ENCODE measurements at places on chromosomes 2 and 18. TPM values are rescaled to one million over a fixed set of nuclear protein-coding genes. Genes with fewer than 3 reads are reported as not detected.

Gene TMEM178A
- not detected for total RNA-seq

Gene TSPYL6
- not detected for total RNA-seq

Gene FBXO36
- total RNA-seq = 0.74 TPM

Gene SEH1L
- 72.9 TPM for total RNA-seq

Gene BCL11A
- not detected for total RNA-seq

Gene C1GALT1C1L
- not detected for total RNA-seq

Gene SLC9A2
- total RNA-seq = not detected

Gene RIT2
- not detected for total RNA-seq

Gene ZBTB7C
- 0.10 TPM for total RNA-seq

Gene SIGLEC15
- total RNA-seq = not detected

DNA sequence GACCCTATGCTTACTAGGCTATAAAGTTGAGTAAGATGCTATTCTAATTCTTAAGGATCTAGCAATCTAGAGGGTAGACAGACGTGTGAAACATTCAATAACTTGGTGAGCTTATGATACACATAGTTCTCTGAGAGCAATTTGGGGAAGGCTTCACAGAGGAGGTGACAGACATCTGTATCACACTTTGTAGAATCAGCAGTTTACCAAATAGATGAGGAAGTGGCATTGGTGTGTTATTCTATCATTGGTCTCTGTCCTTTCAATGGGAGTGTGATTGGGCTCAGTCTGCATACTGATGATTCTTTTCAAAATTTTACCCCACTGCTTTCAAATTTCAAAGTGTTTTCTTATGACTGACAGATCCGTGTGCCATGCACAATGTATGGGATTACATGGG, 47.0 kb upstream of the TMEM178A start:
- DNase-seq = no peak

GRCh38 chr2:197873293-197873701, 68.9 kb downstream of the PLCL1 start:
- DNase-seq = peak; percentile 50

GRCh38 chr18:25503567-25504081, 151.7 kb upstream of the ZNF521 start:
- DNase-seq = peak; percentile 62

DNA sequence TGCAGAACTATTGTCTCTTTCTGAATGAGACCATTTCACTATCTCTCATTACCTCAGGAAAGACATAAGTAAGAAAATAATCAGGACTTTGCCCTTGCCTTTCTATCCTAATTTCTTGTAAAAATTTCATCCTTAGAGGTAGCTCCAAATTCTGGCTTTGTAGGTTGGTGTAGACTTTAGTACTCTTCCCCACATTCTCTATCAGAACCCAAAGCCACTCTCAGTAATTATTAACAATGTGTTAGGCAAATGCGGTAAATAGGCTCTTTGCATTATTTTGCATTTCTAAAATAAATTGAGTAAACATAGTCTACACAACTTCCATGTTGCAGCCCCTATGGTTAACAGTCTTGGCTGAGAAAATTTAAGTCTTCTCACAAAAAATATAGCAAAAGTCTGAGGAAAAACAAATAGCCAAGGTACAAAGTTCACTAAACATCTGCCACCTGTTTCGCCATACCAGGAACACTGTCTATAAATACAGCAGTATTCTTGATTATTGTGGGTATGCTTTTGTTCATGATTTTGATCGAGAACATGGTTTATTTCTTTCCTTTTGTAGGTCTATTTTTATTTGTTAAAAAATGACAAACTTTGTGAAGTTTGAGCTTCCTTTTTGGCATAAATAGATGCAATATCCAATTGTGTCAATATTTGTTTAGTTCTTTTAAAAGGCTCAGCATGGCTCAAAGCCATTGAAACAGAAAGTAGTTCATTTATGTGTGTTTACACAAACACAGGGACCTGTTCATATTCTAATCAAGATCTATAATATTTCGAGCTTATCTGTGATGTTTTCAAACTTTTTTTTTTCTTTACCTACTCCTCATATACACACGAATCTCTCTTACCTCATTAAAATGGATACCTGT, 1061.5 kb downstream of the CNTNAP5 start:
- DNase-seq = no peak

GRCh38 chr2:162149940-162150339, 2.1 kb downstream of the GCG start:
- DNase-seq = no peak

DNA sequence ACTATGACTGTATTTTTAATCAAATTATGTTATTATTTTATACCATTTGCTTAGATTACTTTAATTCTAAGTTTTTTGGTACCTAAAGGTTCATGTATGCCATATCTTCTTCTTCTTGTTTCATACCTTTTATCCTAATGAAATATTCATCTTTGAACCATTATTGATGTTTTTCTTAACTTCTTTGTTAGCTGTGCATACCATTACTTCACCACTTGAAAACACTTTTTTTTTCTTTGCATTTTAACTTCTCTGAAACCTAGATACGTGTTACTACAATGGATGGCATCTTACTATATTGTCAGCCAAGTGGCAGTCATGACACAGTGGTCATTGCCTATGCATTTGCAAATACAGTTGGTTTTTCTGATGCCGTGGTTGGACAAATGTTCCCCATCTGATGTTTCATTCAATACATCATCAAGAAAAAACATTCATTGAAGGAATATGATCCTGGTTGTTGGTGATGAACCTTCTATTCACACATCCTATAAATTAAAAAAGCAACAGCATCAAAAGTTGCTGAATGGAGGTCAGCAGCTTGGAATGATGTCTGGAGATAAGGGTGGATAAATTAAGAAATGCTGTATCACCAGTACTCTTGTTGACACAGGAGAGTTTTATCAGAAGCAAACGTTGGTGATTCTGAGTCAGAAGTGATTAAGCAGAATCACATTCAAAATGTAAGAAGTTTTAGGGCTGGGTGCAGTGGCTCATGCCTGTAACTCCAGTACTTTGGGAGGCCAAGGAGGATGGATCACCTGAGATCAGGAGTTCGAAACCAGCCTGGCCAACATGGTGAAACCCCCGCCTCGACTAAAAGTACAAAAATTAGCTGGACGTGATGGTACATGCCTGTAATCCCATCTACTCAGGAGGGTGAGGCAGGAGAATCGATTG, 7.4 kb downstream of the IL36A start:
- no peak for DNase-seq

DNA sequence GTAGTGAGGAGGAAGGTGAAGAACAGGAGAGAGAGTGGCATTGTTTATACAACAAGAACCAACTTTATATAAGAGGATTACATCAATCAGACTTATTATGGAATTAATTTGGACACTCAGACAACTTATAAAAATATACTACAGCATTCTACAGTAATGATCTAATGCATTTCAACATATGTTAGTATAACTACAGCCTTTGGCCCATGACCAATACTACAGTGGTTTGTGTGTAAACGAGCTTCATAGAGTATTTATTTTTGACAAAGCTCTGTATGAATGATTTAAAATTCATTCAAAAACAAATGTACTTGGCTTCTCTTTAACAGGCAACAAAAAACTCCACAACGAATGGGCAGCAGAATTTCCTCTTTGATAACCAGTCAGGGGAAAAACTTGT, 72.8 kb downstream of the ZNF521 start:
- no peak for DNase-seq

DNA sequence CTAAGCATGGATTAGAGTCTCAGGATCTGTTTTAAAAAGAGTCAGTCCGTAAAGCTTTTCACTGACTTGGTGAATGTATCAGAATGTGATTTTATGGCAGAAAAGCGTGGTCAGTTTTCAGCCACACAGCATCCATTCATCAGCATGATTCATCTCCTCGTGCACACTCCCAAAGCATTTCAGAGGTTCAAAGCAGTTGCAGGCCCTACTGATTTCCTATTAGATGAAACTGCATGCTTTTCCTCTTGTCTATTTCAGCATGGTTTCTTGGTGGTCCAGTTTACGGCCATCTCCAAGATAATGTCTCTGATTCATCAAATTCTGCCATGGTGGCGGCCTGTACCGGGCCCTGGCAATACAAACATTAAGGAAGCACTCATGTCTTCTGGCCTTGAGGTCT, 4.8 kb upstream of the PARD6G start:
- no peak for DNase-seq

DNA sequence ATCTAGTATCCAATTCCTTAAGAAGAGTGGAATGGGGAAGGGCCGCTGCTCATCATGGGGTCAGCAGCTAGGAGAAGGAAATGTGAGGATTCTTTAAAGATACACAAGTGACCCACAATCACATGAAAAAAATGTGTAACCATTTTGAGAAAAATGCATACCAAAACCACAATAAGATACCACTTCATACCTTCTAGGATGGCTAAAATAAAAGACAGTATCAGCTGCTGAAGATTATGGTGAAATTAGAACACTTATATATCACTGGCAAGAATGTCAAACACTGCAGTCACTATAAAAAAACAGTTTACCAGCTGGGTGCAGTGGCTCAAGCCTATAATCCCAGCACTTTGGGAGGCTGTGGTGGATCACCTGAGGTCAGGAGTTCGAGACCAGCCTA, 67.9 kb downstream of the C2orf74 start:
- no peak for DNase-seq

GRCh38 chr2:169493360-169493759, 14.1 kb downstream of the BBS5 start:
- no peak for DNase-seq

DNA sequence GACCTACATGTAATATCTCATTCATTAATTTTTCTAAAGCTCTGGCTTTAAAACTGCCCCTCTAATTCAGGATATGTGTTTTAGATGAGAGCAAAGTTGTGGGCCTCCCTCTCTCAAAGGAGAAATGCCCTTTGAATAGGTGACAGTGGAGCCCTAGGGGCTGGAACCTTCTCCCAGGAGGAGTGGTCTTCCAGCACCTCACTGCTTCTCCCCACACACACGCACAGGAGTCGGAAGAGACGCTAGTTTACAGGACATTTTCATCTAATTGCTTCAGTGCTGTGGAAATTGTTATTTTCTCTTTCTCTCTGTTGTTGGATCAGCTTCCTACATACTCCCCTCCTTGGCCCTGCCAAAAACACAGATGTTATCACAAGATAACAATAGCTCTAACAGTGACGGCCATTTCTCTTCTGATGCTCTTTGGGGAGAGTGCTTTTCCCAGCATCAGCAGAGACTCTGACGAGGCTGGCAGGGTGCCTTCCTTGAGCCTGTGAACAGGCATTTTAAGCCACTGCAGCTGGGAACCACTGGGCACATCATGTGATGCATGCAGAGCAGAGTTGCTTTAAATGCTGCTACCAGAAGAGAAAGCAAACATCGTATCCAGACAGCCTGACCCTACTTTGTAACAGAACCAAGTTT, 209.4 kb upstream of the SP5 start:
- DNase-seq = peak; percentile 53

DNA sequence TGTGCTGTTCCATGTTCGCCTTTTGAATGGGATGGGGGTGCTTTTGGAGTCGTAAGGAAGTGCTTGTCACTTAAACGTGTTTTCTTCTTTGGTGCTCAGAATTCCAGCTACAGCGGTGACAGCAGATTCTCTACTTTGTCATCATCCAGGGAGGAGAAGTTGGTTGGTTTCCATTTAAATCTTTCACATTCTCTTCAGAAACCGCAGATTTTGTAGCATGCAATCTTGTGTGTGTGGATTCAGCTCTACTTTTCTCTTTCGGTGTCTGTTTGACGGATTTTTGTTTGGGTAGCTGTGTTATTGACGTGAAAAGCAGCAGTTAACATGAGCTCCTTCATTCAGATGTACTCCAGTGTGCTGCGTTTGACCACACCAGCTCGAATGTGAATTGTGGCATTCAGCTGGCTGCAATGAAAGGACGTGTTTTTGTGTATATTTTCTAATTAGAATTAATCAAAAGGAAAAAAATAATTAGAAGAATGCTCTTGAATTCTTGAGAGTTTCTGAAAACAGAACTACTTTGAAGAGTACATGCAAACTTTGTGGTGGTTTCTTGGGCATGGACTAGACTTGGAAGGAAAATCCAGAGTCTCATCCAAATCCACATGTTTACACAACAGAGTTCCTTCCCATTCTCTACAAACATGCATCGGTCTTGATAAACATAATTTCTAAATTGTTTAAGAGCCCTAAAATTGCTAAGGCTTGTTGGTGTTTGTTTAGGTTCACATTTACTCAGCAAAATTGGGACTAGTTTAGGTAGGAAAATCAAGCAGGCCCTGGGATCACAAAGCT, 68.7 kb upstream of the RBM44 start:
- no peak for DNase-seq

DNA sequence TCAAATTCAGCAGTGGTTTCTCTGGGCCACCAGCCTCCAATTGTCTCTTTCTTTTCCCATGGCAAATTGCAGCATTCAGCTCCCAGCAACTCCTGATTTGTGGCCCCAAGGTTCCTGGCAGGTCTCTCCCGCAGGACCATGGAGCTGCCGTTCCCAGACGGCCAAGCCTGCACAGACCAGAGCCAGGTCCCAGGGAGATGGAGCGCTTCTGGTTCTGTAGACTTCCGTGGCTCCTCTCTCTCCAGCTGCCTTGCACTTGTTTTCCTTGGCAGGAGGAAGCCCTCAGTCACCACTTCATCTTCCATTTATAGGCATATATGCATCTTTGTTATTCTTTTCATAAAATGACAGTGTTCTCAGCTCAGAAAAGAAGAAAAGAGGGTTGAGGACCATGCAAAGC, 21.7 kb downstream of the TNP1 start:
- DNase-seq = peak; percentile 70

DNA sequence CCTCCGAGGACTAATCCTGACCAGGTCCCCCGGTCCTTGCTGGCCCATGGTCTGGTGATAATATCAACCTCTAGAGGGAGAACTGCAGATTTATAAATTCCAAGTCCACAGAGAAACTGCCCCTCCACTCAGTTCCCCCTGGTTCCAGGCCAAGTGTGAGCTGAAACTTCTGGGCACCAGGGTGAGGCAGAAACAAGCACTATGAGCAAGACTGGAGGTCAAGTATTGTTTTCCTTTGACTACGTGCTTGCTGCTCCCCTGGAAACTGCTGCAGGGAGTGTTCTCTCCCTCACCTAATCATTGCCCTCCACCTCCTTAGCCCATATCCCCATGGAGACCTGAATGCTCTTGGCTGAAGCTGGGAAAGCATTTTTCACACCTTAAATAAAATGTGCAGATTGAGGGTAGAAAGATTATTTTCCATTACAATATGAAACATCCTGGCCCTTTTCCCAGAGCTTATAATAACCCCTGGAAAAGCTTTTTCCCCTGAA, 135.2 kb downstream of the RDH14 start:
- DNase-seq = peak; percentile 47

DNA sequence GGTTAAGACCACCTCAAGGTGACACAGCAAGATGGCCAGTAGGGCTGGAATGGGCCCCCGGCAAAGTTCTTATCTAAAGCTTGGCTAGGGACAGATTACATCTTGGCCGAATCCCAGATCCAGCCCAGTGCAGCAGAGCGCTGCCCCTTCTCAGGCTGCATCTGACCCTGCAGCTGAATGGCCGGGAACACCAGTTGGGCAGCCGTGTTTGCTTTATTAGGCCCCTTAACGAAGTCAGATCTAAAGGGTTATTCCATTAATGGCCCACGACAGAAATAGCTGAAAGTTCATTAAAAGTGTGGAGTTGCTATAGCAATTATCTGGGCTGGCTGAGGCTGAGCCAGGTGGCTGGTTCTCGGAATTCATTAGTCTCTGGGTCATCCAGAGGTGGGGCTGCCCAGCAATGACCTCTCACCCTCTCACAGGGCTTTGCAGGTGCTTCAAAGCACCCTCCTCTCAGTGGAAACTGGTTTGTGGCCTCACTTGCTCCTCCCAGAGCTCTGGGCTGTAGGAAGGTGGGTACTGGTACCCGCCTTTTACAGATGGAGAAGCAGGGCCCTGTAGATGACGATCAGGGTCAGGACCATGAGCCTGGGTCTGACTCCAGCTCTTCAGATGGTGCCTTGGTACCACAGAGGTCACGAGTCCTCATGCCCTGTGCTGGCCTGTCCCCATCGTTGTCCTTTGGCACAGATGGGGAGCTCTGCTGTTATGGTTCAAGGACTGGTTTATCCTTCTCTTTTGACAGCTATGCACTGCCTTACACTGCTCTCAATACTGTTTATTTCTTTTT, 68.8 kb downstream of the EMX1 start:
- DNase-seq = no peak

Data from MG63 (cell line).